Epithelial cell of proximal tubule (primary cell): ENCODE measurements at places on chromosomes 6 and 20. TPM values are rescaled to one million over a fixed set of nuclear protein-coding genes. Genes with fewer than 3 reads are reported as not detected.

The CCM2L gene
- not detected in 2 replicates for total RNA-seq

The VNN1 gene
- total RNA-seq: under 0.01 and 0.14 TPM in 2 replicates

GRCh38 chr6:48866682-48867081 lies 596.4 kb downstream of the MMUT start:
- no peak for DNase-seq

GRCh38 chr20:44759595-44759994 lies 13.9 kb downstream of the KCNK15 start:
- no peak for DNase-seq
